ENCODE measurements at places on chromosomes 7 and 10.

DNA sequence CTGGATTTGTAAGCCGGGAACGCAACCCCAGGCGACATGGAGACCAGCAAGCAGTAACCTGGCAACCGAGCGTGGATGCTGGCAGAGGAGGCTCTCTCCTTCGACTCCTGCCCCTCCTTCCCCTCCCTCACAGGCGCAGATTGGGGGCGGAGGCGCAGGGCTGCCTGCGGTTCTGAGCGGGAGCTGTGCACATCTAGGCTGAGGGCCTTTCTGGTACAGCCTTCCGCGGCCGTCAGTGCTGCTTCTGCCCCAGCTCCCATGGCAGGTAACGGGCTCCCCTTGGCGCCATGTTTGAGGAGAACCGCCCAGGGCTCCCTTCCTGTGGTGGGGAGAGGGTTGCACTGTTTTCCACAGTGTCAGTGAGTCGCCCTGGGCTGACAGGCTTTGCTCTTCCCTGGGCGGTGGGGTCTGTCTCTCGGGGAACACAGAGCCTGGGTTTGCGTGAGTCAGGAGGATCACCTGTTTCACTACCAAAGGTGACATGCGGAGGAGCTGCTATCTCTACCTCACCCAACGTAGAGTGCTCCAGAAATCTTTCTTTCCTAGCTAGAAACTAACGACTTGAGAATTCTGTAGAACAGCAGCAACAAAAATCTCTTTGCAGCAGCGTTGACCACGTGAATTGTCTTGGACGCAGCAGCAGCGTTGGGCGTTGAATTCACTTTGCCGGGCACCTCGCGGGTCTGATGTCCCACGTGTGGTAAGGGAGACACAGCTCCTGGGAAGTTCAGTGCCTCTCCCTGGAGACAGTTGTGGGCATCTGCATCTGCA is 154.8 kb upstream of the COBL start:
- DNase-seq = no peak

GRCh38 chr10:86110156-86110786 is 256.3 kb downstream of the GRID1 start:
- no peak for DNase-seq

- DNase-seq = no peak
Measured at GRCh38 chr7:34453150-34453549, 204.9 kb upstream of the NPSR1 start.

GRCh38 chr10:50658165-50658564 is 34.4 kb upstream of the SGMS1 start:
- no peak for DNase-seq

- DNase-seq = no peak
Measured at GRCh38 chr7:91293840-91294239, 29.6 kb downstream of the FZD1 start.

GRCh38 chr7:17898111-17898510 is 42.2 kb downstream of the SNX13 start:
- no peak for DNase-seq

DNA sequence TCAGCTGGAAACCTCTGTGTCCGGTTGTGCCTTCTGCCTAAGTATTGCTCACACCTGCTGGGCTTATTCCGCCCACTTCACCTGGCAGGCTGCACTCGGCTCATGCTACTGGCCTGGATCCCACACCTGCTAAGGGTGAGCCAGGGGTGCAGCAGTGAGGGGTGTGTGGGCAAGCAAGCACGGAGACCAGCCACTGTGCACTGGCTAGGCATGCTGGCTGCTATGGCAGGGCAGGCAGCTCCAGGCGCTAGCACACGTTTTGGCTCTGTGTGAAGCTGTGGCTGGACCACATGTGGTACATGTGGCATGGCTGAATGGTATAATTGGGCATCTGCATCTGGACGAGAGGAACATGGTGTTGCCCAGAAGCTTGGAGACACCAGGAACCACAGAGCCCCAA is 940.7 kb downstream of the NRG3 start:
- no peak for DNase-seq

DNA sequence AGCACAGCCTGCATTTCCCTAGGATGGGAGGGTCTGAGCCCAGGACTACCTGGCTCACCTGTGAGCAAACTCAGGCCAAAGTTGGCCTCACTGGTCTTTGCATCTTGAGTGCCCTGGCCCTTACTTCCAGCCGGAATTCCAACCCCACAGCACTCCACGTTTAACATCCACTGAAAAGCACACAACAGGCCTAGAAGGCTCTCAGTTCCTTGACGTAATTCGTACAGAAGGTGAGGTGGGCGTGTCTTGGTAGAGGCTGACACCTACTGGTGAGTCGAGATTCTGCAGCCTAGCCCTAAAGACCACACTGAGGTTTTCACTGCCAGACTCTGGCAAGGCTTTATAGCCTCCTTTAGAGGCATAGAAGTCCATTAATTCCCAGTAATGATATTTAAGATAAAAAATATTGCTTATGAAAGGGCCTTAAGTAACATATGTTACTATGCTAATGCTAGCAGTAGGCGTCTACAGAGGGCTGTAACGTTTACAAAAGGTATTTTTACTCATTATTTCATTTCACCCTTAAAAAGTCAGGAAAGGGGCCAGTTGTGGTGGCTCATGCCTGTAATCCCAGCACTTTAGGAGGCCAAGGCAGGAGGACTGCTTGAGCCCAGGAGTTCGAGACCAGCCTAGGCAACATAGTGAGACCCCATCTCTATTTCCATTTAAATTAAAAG is 95.8 kb downstream of the HIP1 start:
- peak; percentile 49 for DNase-seq

GRCh38 chr10:86687750-86688149 is 19.4 kb downstream of the LDB3 start:
- no peak for DNase-seq

DNA sequence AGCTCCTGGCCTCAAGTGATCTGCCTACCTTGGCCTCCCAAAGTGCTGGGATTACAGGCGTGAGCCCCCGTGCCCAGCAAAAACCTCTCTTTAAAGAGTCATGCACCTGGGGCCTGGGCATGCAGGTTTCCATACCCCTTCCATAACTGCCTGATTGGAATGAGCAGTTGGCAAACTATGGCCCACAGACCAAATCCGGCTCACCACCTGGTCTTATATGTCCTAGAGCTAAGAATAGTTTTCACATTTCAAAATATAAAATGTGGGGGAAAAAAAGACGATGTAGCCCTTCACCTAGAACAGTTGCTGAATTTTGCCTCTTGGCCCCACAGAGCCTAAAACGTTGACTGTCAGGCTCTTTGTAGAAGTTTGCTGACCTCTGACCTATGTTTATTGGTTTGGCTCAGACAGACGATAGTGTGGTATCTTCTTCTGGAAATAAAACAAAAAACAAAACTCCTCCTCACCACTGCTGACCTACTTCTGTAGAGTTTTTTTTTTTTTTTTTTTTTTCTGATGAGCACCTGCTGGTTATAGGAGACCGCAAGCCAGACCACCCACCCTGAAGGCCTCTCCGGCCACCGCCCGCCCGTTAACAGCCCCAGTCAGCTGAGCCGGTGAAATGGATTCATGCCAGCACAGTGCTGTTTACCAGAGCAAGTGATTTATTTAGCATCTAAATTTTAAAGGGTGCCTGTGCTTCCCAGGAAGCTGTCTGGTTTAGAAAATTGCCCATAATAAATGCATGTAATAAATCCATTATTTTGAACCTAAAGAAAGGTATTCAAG is 33.5 kb upstream of the SFRP5 start:
- DNase-seq = no peak

GRCh38 chr10:133309720-133310398 is 1.1 kb downstream of the ZNF511 start:
- DNase-seq = no peak

DNA sequence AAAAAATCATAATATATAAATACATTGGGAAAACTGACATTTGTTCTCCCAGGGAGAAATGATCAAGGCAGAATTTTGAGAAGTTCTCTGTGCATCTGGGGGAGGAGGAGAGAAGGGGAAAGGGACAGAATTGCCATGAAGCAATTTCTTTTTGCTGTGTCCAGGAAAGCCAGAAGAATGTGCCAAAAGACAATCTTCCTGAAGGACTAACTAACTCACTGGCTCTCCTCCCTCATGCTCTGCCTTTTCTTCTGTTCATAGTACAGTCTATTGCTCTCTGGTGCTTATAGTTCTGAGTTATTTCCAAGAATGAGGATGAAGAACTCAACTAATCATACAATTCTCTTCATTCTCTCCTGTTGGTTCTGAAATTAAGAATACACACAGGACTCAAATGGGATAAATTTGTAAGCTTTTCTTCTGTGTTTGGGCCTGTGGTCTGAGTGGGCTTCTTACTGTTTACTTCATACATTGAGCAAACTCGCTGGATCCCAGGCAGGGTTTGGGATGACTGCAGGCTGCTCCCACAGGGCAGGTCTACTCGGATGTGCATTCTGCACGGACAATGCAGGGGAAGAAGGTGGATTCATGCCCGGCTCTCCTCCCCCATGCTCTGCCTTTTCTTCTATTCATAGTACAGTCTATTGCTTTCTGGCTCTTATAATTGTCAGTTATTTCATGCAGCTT is 22.2 kb upstream of the FAM171A1 start:
- DNase-seq = no peak

GRCh38 chr10:14852236-14852635 is 14.1 kb downstream of the HSPA14 start:
- no peak for DNase-seq

GRCh38 chr7:32283546-32283945 is 206.6 kb downstream of the LSM5 start:
- DNase-seq = no peak

- peak; percentile 75 for DNase-seq
Measured at GRCh38 chr7:157576415-157576814, 239.6 kb downstream of the DNAJB6 start.

DNA sequence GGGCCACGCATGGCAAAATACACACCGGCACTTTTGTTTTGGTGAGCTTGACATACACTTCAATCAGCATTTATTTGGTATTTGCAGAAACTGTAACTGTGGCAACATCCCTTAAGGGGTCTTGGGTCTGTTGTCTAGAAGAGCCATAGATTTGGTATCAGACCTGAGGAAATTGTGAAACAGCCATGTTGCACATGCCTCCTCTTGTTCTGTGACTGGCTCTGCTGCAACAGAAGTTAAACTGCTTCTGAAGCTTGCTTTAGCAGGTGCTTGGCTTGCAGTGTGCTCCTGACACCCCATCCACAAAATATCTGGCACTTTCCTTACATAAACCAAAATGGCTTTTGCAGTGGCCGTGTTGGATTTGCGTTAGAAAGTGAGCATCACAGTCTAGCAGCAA is 247.3 kb downstream of the GATA3 start:
- DNase-seq = no peak

DNA sequence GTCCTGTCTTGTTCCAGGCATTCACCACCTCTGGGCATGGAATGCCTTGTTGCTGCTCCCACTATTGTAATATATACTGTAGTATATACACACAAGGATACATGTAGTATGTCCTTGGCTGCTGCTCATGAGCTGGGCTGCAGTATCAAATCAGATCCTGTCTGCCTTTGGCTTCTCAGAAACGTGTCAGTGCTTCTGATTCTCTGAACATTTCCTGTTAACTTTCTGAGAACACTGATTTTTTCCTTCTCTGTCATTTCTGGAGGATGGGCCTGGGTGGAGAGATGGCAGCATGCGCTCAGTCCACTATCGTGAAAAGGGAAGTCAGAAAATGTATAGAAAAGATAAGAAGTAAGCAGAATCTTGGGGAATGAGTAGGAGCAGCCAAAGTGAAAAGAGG is 12.2 kb downstream of the SFTPA2 start:
- no peak for DNase-seq

Data from central memory CD4-positive, alpha-beta T cell (primary cell).